ENCODE measurements at places on chromosomes 5 and 9. TPM values are rescaled to one million over a fixed set of nuclear protein-coding genes. Genes with fewer than 3 reads are reported as not detected.
A peak's percentile ranks its signal among the peaks of the same experiment; 100 is the strongest.

SPATA31A3 gene
- 2.2 TPM for total RNA-seq

- DNase-seq: no peak
Measured at GRCh38 chr5:163366757-163367156, 70.6 kb upstream of the CCNG1 start.

GRCh38 chr5:39941416-39941815, 516.6 kb upstream of the DAB2 start:
- DNase-seq: no peak

GRCh38 chr9:86600977-86601376, 246.8 kb upstream of the TUT7 start:
- DNase-seq: peak; percentile 30

- no peak for DNase-seq
Measured at GRCh38 chr9:16133032-16133431, 580.2 kb downstream of the CCDC171 start.

GRCh38 chr9:91886414-91887076, 63.5 kb downstream of the ROR2 start:
- DNase-seq: no peak

- DNase-seq: no peak
Measured at GRCh38 chr9:70802206-70802605, 319.2 kb downstream of the TRPM3 start.

GRCh38 chr9:570187-570586, 271.3 kb upstream of the DMRT1 start:
- no peak for DNase-seq

SLC46A2 gene
- 0.24 TPM for total RNA-seq

SHOC1 gene
- total RNA-seq: 3.6 TPM

PLAC8L1 gene
- not detected for total RNA-seq

DNA sequence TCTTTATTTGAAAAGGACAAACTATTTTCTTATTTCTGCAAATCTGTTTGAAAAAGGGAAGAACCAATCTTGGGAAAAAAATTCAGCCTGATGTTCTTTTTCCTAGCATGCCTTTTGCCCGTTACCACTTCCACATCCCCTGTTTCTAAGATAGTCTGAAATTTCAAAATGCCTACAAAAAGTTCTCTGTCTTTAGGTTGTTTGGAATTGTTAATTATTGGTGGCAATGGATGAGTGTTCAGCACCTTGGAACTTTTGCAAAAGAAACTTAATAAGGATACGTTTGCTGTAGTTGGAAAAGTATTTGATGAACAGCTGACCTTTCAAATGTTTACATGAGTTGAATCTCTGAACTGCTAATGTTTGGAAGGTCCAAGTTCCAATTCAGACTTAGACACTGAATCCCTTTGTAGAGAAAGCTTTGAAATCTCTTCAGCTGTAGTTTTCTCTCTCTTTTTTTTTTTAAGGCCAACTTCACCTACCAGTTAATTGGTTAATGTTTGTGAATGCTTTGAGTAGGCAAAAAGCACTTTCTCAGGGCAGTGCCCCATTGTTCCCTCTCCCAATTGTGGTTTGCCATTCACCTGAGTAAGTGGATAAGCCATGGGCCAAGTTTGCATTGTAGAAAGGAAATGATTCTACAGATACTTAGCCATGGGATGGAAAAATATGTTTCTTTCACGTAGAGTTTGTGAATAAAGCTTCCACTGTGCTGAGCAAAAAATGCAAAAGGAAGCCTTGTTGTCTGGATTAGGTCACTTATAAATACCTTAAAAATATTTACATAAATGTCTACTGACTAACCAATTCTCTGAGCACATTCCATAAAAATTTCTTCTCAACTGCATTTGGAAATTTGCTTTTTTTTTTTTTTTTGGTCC, 156.4 kb upstream of the ELL2 start:
- no peak for DNase-seq

OSMR gene
- 66.9 TPM for total RNA-seq

GRCh38 chr9:95678759-95679158, 162.0 kb upstream of the PTCH1 start:
- DNase-seq: no peak

DNA sequence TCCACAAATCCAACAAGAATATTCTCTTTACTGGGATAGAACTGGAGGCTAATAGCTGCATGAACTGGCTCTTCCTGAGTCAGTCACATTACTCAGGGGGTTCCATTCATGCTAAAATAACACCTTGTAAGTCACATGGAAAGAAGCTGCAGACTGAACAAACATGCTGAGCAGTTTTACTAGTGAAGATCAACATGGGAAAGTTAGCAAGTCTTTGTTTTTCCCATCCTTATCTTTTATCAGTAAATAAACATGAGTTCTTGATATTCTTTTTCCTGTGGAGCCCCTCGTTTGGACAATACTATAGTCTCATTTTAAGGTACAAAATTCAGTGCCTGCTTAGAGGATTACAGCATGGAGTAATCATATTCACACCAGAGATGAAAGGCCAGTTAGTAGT, 43.7 kb upstream of the TEK start:
- no peak for DNase-seq

DNA sequence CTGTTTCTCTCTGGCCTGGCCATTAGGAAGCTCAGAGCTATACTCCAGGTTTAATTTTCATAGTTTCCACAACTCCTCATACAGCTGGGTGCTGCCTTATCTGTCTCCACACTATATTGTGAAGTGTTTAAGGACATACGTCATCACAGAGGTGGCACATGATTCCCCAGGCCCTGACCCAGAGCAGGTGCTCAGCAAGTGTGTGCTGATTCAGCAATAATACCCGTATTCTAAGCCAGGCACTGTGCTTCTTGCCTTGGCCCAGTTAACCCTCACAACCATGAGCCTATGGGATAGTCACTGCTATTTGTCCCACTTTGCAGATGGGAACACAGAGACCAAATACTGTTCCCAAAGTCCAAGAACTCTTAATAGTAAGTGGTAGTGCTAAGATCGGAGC, 93.5 kb upstream of the SMIM23 start:
- no peak for DNase-seq

- no peak for DNase-seq
Measured at GRCh38 chr5:142402752-142403318, 78.0 kb upstream of the SPRY4 start.

- no peak for DNase-seq
Measured at GRCh38 chr5:148687871-148688270, 33.5 kb upstream of the HTR4 start.

DNA sequence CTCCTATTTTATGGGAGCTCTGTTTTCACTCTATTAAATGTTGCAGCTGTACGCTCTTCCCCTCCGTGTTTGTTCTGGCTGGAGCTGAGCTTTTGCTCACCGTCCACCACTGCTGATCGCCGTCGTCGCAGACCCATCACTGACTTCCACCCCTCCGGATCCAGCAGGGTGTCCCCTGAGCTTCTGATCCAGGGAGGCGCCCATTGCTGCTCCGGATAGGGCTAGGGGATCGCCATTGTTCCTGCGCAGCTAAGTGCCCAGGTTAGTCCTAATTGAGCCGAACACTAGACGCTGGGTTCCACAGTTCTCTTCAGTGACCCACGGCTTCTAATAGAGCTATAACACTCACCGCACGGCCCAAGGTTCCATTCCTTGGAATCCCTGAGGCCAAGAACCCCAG, 96.2 kb upstream of the PRDM9 start:
- no peak for DNase-seq
